ENCODE measurements at places on chromosomes 12 and 14. TPM values are rescaled to one million over a fixed set of nuclear protein-coding genes. Genes with fewer than 3 reads are reported as not detected.

Gene CRACR2A
- 0.43 TPM for total RNA-seq

Gene OSGEP
- 16.2 TPM for total RNA-seq

Gene CMTM5
- total RNA-seq: not detected

Gene LRFN5
- total RNA-seq: under 0.01 TPM

Gene RNASE3
- total RNA-seq: not detected

Gene TCL1B
- not detected for total RNA-seq

Gene OXA1L
- 56.9 TPM for total RNA-seq

Gene C14orf180
- not detected for total RNA-seq

Gene VTI1B
- total RNA-seq: 62.7 TPM

Gene TESPA1
- not detected for total RNA-seq

Gene NID2
- 3.1 TPM for total RNA-seq
